HL-60 (cell line): ENCODE measurements at places on chromosomes 3 and 15.
A peak's percentile ranks its signal among the peaks of the same experiment; 100 is the strongest.

GRCh38 chr15:89018207-89018606 lies 70.0 kb upstream of the ABHD2 start:
- no peak for DNase-seq

DNA sequence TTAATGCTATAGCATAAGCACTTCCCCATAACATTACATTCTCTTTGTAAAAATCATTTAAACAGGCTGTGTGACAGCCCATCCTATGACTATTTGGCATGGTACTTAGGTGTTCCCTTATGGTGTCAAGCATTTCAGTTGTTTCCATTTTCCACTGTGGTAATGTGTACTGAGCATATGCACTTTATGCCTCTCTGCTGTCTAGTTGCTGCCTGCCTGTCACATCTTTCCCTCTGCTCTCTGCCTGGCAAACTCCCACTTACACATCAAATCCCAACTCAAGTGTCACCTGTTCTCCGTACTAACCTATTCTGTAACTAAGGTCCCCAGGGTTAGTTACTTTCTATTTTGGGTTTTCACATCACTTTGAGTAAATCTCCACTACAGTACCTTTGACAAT lies 84.4 kb upstream of the STRIT1 start:
- DNase-seq, result no peak

GRCh38 chr3:110974902-110975301 lies 96.7 kb upstream of the NECTIN3 start:
- DNase-seq, result no peak

DNA sequence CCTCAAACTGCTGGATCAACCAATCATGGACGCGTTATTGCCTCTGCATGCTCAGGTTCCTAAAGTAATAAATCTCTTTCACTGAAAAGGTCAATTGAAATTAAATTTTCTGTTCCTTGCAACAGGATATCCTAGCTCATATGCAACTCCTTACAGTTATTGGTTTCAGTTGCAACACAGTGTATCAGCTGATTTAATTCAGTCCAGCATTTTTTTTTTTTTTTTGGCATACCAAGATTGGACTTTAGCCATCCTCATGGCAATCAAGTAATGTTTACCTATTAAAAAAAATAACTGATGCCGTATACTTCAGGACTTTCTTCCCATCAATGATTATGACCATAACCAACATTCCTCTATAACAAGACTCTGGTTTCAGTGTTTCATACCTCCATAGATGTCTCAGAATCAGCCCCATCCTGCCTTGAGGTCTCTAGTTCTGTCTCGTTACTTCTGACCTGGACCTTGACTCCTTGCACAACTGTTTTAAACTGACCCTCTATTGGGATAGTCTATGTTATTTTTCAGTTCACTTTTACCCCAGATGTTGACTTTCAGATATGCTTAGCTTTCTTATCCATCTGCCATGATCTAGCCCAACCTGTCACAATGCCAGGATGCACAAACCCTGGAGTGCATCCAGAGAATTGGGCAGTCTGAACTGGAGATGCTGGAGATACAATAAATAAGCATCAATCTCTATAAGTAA lies 265.0 kb upstream of the GADL1 start:
- DNase-seq, result no peak

GRCh38 chr3:144369129-144369879 lies 397.7 kb downstream of the DIPK2A start:
- no peak for DNase-seq

DNA sequence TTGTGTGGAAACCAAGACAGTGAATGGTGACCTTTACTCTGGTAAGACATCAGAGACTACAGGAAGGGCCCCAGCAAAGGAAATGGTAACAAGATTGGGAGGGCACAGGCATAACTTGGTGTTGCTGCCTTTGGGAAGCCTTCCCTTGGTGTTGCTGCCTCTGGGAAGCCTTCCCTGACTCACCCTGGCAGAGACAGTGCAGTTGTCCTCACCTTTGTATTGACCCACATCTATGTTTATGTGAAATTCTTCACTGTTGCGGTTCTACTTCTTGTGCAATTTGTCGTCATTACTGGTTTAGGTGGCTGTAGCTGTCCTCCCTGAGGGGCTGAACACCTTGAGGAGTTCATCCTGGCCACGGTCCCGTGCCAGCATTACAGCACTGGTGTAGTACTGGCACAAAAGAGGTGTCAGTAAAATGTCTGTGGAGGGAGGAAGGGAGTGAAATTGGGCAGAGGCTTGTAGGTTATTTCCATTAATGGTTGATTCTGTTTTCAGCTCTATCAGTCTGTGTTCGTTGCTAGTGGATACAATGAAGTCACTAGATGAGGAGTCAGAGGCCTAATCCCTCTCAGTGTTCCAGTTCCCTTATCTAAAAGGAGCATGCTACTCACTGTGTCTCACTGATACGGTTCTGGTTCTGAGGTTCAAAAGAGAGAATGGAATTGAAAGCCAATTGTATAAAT lies 21.6 kb downstream of the IFT122 start:
- no peak for DNase-seq

GRCh38 chr3:189833996-189834395 lies 202.8 kb downstream of the TP63 start:
- DNase-seq, result no peak

- peak; percentile 87 for DNase-seq
Observed at GRCh38 chr15:89052474-89052873, 35.8 kb upstream of the ABHD2 start.

- no peak for DNase-seq
Observed at GRCh38 chr3:72133329-72134011, 348.5 kb upstream of the PROK2 start.

DNA sequence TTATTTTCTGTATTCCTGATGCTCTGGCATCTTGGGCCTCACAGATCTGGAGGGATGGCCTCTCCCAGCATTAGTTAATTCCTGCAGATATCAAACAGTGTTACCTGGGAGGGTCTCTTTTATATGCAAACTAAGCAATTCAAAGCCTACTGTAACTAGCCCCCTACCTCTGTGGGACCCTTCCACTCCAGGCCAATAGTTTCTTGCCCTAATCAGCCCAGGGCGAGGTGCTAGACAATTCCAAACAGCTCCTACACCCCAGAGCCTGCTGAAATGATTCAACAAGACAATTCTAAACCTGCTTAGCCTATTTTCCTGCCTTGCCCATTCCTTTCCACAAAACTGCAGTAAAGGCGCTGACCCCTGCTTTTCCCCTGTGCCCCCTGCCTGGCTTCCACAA lies 106.6 kb upstream of the IGSF10 start:
- DNase-seq, result no peak

DNA sequence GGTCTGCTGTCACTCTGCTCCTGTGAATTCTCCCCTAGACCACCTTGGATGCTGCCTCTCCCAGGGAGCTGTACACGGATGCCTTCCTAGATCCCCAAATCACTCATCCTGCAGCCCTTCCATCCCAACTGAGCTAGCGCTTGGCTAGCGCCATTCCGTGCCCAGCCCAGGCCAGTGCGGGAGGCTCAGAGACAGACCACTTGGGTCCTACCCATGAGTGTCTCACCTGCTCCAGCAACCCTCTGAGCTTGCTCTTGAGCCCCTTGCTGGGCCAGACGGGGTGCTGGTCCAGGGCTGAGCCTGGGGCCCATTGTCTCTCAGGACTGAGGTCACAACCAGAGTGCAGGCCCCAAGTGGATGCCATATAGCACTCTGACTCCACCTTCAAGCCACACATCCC lies 17.7 kb downstream of the SH2D7 start:
- DNase-seq, result no peak

- DNase-seq, result no peak
Observed at GRCh38 chr15:41231422-41232226, 556 bp downstream of the CHP1 start.

DNA sequence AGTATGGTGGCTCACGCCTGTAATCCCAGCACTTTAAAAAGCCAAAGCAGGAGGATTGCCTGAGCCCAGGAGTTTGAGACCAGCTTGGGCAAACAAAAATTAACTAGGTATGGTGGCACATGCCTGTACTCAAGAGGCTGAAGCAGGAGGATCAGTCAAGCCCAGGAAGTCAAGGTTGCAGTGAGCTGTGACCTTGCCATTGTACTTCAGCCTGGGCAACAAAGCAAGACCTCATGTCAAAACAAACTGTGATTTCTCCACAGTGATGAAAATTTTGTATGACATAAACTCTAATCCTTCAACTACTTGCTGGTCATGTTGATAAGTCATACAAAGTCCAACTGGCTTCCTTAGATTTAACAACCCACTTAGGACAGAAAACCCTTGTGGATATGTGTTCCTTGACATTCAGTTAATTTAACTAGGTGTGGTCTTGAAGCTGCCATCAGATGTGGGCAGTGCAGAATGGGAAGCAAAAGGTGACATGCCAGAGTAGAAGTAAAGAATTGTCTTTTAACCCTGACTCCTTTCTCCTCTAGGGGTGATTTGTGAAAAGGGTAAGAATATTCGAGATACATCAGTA lies 263.3 kb downstream of the PTPRG start:
- DNase-seq, result no peak

GRCh38 chr15:63372018-63372705 lies 9.5 kb downstream of the CA12 start:
- peak; percentile 59 for DNase-seq

DNA sequence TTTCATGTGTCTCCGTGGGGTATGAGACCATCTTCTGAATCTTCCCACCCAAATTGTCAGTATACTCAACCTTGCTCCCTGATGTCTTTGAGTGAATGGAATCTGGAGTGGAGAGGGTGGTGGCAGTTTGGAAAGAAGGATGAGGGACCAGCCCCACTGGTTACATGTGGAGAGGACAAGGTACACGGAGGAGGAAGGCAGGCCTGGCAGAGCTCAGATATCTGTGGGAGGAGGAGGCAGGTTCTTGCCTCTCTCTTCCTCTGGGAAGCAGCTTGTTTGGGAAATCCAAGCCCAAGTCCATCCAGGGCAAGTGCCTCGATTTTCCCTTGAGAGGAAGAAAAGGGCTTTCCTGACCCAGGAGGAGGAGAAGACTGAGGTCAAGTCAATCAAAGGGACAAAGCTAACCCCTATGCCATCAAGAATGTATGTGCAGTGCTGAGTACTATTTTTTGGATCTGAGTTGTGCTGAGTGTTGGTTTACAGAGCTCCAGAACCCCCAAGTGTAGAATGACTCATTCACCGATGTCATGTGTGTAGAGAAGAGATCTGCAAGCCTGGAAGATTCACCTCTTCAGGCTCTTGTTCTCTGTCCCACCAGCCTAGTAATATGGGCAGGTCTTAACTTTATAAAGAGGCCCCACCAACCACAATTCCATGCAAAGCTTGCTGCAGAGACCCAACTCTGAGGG lies 19.8 kb upstream of the LOXL1 start:
- no peak for DNase-seq

DNA sequence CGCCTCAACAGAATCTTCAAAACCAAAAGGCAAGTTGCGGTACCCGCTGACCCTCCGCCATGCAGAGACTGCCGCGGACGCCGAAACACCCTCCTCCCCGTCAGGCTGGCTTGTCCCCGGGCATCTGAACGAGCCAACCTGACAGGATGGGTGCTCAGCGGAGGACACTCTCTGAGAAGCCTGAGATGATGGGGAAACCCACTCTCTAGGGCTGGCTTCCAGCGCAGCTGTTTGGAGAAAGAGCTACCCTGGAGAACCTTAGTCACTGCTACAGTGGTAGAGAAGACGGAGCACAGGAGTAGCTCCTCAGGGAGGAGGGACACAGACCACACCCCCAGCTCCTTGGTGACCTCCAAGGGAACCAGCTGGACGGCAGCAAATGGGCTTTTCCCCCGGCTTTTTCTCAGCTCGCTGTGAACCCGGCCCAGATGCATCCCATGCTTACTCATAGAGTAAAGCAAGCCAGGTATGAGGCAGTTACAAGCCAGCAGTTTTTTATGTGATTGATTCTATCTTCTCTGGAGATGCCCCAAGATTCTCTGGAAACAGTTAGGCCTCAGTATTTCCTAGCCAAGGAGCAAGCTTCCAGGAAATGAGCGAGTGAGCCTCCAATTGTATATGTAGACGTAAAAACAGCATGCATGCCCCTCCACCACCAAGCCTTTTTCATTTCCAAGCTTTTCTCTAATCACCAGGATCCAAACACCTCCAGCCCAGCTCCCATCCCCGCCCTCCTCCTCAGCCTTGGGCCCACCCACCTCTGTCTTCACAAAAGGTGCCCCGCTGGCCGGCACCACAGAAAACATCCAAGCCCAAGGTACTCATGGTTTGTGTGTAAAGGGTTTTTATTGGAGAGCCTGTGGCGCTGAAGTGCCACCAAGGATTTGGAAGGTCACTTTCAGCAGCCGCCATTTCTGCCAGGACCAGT lies 38.7 kb downstream of the FAM174B start:
- no peak for DNase-seq

DNA sequence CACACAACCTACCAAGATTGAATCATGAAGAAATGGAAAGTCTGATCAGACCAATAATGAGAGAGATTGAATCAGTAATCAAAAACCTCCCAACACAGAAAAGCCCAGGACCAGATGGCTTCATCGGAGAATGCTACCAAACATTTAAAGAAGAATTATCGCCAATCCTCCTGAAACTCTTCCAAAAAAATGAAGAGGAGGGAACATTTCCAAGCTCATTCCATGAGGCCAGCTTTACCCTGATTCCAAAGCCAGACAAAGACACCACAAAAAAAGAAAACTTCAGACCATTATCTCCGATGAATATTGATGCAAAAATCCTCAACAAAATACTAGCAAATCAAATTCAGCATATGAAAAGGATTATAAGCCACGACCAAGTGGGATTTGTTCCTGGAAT lies 94.1 kb downstream of the SENP2 start:
- DNase-seq, result no peak

DNA sequence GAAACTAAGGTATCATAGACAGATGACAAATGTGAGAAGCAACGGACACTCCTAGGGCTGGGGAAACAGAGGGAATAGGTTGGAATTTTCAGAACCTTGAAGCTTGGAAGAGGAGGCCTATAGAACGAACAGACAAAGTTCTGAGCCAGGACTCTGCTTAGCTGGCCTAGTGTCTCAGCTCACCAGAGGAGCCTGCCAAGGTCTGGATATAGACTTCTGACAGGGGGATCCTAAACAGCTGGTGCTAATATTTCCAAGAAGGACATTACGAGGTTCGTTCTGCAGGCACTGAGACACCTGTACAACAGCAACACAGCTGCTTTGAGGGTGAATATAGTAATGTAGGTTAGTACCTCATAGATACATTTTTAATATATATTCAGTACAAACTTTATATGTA lies 266.3 kb downstream of the CHL1 start:
- no peak for DNase-seq

- no peak for DNase-seq
Observed at GRCh38 chr3:143291836-143292447, 172.4 kb downstream of the CHST2 start.

- no peak for DNase-seq
Observed at GRCh38 chr15:35281515-35281914, 196.4 kb upstream of the NANOGP8 start.

DNA sequence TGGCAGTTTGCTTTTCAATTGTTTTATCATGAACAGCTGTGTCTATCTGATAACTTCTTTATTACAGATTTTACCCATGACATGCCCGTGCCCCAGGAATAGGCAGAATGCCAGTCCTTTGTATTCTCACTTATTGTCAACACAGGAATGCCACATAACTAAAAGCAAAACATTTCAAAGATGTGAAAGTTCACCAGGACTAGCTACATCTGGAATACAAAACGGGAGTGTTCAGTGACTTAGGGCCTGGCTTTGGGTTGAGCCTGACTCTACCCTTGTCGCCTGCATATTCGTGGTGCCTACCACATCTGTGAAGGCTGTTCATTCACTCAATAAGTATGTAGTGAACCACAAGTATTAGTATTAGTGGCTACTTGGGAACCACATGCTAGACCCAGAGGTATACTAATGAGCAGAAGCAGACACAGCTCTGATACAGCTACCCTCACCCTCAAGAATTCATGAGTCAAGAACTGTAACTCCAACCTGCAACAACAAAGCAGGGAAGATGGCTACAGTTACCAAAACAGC lies 2.9 kb downstream of the TNFSF10 start:
- DNase-seq, result no peak

GRCh38 chr3:172751175-172751704 lies 714 bp downstream of the ECT2 start:
- peak; percentile 73 for DNase-seq
